HS-5 (cell line): ENCODE measurements at places on chromosomes 4 and X.

GRCh38 chrX:153974726-153975286, 2.3 kb downstream of the TMEM187 start:
- no peak for DNase-seq

GRCh38 chrX:43141885-43142284, 363.9 kb upstream of the PPP1R2C start:
- DNase-seq: no peak

DNA sequence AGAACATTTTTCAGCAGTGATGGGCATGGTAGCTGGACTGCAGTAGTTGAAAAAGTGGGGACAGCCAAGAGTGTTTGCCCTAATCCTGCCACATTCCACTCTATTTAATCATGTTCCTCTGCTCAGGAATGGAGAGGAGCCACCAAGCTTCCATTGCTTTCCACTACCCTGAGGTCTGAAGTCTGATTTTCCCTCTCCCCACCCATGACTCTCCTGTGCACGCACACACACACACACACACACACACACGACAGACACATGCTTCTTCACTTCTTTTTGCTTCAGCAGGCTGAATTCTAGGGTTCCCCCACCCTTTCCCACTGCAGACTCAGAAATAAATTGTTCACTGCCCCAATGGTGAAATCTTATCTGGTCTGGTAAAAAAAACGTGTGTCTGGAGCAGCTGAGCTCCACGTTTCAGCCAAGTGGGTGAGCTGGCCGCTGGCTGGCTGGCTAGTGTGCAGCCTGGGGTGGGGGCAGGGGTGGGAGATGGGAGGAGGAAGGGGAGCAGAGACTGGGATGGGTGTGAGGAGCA, 142.7 kb upstream of the NALF2 start:
- DNase-seq: peak; percentile 32

- no peak for DNase-seq
Measured at GRCh38 chr4:173014113-173014558, 154.5 kb upstream of the GALNT7 start.

DNA sequence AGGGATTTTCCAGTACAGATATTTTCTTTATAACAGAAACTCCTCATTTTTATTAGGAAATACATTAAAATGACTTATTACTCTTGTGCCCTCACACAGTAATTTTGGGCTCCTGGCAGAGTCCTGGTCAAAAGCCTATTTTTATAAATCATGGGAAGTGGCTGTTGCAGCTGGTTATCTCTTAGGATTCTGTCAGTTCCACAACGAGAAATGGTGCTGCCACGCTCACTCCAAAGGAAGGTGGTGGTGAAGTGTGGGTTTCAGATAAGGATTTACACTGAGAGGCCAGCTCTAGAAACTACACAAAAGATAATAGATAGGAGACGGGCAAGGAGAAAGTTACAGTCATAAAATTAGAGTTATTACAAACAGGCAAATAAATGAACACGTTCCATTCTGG, 159.2 kb upstream of the FAM241A start:
- DNase-seq: no peak

DNA sequence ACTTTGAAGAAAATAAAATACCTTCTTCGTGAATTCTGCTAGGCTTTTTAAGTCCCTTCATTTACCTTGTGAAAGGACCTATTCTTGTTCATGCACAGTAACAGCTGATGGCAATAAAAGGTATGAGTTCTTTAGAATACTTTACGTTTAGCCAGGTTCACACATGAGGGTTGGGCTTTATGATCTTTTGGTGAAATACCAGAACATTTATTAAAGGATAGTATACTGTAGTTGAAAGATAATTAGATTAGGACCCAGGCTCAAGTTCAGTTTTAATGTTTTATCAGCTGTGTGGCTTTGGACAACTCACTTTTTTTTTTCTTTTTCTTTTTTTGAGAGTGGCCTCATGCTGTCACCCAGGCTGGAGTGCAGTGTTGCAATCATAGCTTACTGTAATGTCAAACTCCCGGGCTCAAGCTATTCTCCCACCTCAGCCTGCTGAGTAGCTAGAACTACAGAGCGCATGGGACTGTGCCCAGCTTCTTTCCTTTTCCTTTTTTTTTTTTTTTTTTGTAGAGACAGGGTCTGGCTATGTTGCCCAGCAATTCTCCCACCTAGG, 28.2 kb upstream of the NEIL3 start:
- DNase-seq: no peak

GRCh38 chrX:22788221-22788620, 211.5 kb upstream of the DDX53 start:
- DNase-seq: no peak

DNA sequence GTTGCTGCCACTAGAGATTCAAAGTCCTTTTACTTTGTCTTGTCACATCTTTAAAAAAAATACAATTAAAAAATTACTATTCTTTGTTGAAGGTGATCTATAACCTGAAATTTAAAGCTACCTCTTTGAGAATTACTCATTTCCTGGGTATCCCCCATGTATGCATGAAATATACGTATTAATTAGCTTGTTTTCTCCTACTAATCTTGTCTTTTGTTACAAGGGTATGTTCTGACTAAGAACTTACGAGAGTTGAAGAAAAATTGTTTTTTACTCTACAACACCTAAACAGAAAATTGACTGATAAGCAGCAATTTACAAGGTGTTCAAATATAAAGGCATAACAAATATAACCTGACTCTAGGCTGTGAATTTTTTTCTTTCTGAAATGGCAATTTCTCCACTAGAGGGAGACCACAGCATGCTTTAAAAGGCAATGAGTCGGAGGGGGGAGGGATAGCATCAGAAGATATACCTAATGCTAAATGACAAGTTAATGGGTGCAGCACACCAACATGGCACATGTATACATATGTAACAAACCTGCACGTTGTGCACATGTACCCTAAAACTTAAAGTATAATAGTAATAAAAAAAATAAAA, 249.6 kb downstream of the OPHN1 start:
- no peak for DNase-seq

GRCh38 chrX:154529206-154529612, 13.2 kb upstream of the FAM3A start:
- no peak for DNase-seq

- no peak for DNase-seq
Measured at GRCh38 chr4:122156819-122157218, 4.7 kb downstream of the BLTP1 start.

DNA sequence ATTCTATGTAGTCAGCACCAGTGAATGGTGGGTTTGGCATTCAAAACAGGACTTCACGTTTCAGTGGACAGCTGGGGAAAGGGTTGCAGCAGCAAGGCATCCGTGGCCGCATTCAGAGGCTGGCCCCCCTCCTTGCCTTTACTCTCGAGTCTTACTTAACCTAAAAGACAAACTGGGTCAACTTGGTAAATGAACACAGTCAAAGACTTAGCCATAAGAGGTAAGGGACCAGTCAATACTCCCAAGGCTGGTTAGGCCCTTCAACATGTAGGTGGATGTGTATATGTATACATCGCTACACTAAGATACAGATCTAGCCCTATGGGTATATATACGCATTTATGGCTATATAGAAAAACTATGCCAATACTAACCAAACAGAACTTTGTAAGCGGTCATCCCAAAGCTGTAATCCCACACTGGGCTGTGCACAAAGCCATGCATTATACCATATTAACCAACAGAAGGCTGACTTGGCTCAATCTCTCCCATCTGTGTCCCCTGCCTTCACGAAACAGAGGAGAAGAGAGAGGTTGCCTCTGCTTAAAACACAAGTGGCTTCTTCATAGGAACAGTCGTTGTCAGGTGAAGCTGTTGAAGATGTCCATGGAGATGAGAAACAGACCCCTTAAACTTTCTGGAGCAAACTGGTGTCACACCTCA, 61.9 kb downstream of the TSC22D3 start:
- DNase-seq: no peak

- DNase-seq: no peak
Measured at GRCh38 chrX:148495176-148495575, 5.2 kb upstream of the AFF2 start.

GRCh38 chrX:13158911-13159310, 114.5 kb upstream of the FAM9C start:
- no peak for DNase-seq

- no peak for DNase-seq
Measured at GRCh38 chr4:133581996-133582619, 433.0 kb downstream of the PCDH10 start.

DNA sequence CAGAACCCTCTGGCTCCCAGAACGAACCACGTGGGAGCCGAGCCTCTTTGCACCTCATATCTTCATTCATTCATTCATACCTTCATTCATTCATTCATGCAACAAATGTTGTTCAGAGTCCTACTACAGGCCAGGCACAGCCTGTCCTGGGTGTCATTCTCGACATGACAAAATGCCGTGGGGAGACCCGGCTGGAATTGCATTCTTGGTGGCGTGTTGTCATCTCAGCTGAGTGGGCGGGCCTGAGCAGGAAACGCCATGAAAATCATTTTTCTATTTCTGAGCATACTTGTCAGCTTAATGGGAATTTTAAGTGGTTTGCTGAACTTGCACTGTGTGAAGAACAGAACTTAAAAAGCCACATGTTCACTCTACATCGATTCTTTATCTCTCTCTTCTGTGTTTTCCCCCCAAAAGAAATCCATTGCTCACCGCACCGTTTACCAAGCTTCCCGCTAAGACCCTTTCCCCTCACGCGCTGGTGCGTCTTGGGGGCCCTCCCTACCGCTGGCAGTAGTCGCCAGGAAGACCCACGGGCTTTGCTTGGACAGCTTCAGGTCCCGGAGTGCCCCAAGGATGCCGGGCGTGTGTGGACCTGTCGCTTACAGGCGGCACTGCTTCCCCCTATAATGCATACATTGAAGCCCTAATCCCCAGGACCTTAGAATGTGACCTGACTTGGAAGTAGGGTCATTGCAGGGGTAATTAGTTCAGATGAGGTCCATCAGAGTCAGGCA, 41.6 kb upstream of the HMX1 start:
- DNase-seq: no peak

DNA sequence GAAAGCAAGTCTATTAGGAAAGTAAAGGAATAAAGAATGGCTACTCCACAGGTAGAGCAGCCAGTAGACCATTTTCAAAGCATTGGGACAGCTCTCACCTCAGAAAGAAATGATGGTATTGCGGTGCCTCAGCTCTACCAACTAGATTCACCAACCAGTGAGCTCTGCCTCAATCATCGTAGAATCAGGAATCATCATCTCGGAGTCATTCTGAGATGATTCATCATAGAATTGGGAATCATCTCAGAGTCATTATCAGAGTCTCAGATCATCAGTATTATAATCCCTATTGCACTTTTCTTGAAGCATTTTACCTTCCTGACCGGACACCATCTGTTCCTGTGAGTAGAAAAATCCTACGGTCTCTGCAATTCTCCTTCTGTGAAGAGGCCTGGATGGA, 17.5 kb upstream of the SAT1 start:
- DNase-seq: peak; percentile 44

DNA sequence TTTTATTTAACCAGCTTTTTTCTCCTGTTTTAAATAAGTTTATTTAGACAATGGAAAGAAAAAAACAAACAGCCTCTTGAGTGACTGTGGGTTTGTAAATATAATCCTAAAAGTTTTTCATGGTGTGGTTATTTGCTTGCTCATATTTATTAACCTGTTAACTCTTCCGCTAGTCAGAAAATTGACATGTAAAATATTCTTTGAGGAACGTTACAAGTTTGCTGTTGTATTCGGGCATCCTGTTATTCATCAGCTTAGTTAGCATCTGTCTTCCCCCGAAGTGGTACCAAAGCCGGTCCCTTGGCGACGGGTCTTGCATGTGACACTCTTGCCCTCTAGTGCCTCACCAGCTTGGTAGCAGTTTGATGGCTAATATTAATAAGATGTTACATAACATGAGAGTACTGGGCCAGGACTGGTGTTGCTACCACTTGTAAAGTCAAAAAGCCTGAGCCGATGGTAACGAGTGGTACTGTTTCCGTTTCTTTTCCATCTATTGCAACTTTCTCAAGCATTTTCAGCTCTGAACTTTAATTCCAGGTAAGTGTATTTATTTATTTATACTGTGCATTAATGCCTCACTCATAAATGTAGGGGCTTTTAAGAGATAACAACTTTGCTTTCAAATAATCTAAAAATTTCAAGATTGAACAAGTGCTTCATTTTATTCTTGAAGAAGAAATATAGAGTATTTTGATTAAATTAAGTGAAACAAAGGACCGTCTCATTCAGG, at the start of gene NDST3:
Gene NDST3 (plus strand): TSS at position 434 of the 733 bp plus-strand sequence. CDS start 19,425 bp downstream, outside the sequence.
- DNase-seq: peak; percentile 41

GRCh38 chr4:71746379-71746778, 37.5 kb downstream of the GC start:
- no peak for DNase-seq

DNA sequence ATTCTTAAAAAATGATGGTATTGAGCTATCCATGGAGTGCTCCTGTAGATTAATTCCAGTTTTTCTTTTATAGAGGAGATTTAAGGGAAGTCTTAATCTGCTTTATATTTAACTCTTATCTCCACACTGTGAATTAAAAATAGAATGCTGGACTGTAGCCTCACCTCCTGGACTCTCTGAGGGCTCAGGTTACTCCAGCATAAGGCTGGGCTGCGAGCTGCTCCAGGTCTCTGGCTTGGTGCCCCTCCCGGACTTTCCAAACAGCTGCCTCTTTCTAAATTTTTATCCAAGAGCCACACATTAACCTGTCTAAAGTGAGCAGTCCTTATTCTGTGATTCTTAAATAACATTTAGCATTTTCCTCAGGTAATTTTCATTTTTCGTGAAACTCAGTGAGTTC, 218.7 kb upstream of the JADE1 start:
- no peak for DNase-seq

- DNase-seq: peak; percentile 85
Measured at GRCh38 chr4:169115897-169116254, 105.8 kb upstream of the CBR4 start.

DNA sequence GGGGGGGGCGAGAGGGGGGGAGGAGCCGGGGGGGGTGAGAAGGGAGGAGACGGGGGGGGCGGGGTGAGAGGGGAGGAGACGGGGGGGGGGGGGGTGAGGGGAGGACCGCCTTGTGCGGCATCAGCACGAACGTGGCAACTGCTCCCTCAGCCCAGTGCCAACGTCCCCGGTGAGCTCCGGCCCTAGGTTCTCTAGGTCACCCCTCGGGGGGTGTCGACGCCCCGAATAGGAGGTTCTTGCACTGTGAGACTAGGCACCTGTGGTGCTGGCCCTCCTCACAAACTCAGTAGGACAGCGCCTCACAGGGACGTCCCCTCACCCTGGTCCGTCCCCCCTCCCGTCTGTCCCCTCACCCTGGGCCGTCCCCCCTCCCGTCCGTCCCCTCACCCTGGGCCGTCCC, 21.5 kb upstream of the GTPBP6 start:
- DNase-seq: no peak

GRCh38 chr4:103012551-103012950, 7.0 kb downstream of the SLC9B1 start:
- DNase-seq: no peak
